ENCODE measurements at places on chromosomes 4 and X.

- DNase-seq = no peak
Observed at GRCh38 chr4:93199492-93199891, 629.1 kb upstream of the ATOH1 start.

- DNase-seq = no peak
Observed at GRCh38 chr4:81093720-81094401, 63.4 kb downstream of the BMP3 start.

GRCh38 chrX:87528487-87528886, 10.9 kb downstream of the KLHL4 start:
- DNase-seq = no peak

DNA sequence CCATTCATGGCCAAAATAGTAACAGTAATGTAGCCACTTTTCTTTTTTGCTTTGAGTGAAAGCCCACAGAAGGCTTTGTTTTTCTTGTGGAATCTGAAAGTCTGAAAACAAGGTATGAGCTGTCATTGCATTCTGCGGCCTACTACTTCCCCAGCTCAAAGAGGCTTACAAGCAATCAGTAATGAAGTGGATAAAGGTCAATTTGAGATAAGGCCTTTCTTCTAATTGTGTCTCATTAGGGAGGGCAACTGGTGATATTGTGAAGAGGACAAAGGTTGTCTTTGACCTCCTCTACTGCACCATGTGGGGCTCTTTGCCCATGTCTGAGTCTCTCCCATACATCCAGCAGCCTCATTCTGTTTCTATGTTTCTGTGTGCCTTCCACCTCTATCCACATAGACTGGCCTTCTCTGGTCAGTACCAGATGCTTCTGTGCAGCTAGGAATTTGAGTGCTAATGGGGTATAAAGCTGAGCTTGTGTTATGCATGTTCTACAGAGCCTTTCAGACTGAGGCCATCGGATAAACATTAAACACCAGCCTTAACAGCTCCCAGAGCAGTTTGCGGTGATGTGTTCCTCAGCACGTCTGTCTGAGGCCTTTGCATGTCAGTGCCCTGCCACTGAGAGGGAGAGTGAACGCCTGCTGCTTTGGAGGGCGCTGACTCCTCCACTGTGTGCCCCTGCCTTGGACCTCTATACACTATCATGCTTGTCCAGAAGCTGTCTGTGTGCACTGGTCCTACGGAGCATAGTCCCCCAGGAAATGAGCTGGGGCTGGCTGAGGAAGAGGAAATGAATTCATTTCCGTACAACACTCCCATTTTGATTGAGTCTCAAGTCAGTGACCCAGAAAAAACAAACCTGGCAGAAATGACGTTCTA, 80.2 kb downstream of the SH2D1A start:
- no peak for DNase-seq

GRCh38 chr4:114479595-114479994, 119.0 kb upstream of the UGT8 start:
- no peak for DNase-seq

DNA sequence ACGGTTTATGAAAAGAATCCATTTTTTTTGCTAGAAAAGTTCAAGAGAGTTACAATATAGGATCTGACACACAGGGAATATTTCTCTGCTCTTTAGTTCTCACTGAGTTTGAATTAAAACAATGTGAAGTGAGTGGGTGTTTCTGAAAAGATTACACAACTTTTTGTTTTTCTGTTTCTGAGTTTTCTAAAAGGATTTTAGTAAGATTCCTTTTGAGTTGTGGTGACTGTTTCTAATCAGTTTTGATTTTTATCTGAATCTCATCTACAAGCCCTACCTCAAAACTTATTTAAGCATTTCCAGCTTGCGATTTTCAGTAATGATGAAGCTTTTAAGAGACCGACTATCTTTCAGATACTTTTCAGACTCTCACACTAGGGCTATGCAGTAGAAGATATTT, 141.7 kb downstream of the GPAT3 start:
- no peak for DNase-seq

DNA sequence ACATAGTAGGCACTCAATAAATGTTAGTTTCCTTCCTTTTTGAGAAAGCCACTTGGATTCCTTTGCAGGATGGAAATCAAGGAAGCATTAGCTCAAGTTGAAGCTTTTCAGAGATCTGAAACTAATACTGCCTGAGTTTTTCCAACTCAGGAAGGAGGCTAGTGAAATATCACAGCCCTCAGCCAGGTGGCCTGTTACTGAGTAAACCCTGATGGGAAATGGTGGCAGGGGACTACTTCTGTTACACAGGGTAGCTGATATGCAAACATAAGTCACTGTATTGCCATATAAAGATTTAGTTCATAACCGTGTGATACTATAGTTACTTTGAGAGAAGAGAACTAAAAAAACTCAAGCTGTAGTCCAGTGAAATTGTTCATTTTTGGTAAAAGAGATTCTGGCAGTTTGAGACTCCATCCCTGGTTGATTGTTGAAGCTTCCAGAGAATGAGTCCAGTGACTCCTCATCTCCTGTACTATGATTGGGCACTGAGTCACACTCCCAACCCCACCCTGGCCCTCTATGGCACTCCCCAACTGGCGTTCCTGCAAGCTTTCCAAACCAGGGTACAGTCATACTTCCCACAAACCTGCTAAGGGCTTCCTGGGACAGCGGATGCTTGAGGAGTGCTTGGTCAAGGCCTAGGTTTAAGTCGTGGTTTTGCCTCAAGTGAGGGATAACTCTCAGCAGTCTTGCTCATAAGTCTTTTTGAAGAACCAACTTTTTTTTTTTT, 81.8 kb downstream of the MID1IP1 start:
- no peak for DNase-seq

DNA sequence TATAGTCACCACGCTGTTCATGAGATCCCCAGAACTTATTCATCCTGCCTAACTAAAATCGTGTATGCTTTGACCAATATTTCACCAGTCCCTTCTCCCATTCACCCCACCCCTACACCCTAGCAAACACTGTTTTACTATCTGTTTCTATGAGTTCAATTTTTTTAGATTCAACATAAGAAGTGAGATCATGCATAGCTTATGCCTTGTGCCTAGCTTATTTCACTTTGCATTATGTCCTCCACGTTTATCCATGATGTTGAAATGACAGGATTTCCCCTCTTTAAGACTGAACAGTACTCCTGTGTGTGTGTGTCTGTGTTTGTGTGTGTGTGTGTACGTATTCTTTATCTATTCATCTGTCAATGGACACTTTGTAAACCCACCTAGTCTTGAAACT, 16.8 kb downstream of the ANXA5 start:
- DNase-seq = no peak

- no peak for DNase-seq
Observed at GRCh38 chr4:102511830-102512605, 10.9 kb downstream of the NFKB1 start.

DNA sequence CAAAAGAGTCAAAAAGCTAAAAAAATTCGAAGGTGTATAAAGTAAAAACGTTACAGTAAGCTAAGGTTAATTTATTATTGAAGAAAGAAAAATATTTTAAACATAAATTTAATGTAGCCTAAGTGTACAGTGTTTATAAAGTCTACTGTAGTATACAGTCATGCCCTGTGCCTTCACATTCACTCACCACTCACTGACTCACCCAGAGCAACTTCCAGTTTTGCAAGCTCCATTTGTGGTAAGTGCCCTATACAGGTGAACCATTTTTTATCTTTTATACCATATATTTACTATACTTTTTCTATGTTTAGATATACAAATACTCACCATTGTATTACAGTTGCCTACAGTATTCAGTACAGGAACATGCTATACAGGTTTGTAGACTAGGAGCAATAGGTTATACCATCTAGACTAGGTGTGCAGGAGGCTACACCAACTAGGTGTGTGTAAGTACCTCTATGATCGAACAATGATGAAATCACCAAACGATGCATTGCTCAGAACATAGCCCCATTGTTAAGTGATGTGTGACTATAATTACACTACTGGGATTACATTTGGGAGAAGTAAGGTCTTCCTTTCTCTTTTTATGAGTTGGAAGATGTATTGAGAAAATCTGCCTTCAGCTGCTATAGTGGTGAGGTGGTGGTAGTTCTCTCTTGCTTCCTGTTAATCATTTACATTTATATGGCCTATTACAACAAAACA, 27.2 kb downstream of the TMSB4X start:
- no peak for DNase-seq

DNA sequence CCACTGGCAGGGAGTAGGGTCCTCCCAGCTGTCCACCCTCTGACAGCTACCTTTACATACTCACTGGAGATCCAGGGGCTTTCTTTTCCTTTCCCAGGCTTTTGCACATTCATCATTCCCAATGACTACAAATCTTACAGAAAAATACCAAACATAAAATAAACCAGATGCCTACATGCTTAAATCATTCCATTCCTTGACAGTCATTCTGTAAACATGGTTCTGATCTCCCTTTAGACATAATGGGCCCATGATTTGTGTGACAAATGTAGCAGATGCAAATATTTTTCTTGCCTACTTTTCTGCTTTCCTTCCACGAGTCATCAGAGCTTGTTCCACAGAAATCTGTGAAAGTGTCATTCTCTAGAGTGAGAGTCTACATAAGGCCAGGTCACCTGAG, 207.0 kb downstream of the IDS start:
- no peak for DNase-seq

- DNase-seq = no peak
Observed at GRCh38 chr4:89283226-89284009, 24.2 kb downstream of the GPRIN3 start.

DNA sequence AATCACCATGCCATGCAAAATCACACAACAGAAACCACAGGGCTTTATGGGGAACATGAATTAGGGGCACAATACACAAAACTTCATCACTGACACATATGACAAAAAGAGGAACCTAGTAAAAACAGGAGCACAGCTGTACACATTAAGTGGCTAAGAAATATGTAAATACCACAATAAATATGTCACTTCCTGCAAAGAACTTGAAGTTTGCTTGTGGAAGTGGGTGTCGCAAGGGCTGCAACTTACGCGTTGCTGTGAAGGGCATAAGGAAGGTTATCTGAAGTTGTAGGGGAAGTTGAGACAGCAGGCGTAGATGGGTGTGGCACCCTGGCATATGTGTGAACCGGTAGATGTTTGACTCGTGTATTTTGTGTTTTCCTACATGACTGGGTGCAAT, 42.4 kb downstream of the CLCN4 start:
- DNase-seq = no peak

- DNase-seq = no peak
Observed at GRCh38 chr4:102411408-102411807, 66.1 kb upstream of the SLC39A8 start.

DNA sequence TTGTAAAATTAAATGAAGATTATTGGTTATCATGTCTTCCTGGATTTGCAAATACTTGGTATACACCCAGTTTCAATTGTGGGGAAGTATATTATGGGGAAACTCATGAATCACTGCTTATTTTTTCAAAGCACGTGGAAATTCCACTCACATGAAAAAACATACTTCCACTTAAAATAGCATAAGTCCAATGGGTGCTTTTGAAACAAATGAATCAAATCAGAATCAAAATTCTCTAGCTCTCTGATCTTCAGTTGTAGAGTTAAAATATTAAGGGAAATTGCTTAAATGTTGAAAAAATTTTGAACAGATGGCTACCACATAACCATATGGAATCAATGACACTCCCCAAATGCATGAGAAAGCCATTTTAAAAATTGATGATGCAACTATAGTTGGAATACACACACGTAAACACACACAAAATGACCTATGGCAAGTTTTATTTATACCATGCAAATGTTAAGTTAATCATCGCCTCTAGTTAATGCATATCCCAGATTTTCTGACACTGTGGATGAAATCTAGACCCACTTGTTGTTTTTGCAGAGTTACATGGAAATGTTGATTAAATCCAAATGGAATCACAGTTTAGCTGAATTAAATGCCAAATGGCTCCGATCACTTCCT, 93.2 kb downstream of the ARSF start:
- DNase-seq = no peak

GRCh38 chr4:26030260-26030667, 116.2 kb downstream of the SMIM20 start:
- no peak for DNase-seq

- no peak for DNase-seq
Observed at GRCh38 chrX:153873282-153874084, 12.5 kb downstream of the L1CAM start.

DNA sequence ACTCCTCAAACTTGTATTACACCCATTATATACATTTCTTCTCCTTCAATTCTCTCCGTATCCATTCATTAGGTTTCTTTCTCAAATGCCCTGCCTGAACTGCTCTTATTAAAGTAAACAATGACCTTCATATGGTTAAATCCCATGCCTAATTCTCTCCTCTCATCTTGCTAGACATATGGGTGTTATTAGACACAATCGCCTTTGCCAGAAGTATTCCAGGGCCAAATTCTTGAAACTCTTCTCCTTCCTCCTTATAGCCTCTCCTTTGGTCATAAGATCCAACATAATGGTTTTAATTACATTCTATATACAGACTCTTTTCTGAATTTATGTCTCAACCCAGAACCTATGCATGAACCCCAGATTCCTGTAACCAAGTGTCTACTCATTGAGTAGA, 4.8 kb downstream of the ANXA10 start:
- DNase-seq = no peak

GRCh38 chr4:123102897-123103471, 180.6 kb upstream of the NUDT6 start:
- DNase-seq = no peak

DNA sequence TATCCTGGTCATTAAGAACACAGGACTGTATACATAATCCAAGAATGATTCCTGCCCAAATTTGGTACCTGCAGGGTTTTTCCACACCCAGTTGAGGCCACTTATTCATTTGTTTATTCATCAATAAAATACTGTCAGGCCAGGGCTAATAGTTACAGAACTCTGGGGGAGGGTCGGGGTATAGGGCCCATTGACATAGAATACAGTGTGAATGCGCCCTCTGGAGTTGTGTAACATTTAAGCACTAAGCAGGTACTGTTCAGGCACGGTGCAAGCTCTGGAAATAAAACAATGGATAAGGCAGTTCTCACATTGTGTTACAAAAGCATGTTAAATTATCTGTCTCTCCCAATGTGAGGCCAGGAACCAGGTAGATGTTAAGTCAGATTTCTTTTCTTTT, 30.8 kb upstream of the LRBA start:
- DNase-seq = peak; percentile 7

GRCh38 chrX:44261286-44261685, 82.2 kb downstream of the EFHC2 start:
- no peak for DNase-seq

Measured in GDM1 (cell line).